ENCODE measurements at places on chromosomes 2 and 18.

DNA sequence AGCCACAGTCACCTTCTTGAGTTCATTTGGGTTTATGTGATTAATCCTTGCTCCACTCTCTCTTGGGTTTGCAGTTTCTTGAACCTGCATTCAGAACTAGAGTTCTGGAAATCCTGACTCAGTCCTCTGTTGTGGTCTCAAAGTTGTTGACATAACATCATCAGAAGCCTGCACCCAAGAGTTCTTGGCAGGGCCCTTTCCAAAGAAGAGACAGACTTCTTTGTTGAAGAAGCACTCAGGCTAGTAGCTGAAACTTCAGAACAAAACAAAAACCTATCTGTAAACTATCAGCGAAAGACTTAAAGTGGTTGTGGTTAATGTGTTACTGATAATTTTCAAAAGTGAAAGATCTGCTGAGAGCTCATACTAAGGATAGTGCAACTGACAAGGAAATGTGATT is 120.8 kb downstream of the FAM168B start:
- DNase-seq = no peak

GRCh38 chr18:10085416-10085815 is 171.6 kb downstream of the VAPA start:
- DNase-seq = no peak

- DNase-seq = no peak
Observed at GRCh38 chr18:59308938-59309260, 9.6 kb downstream of the CPLX4 start.

- no peak for DNase-seq
Observed at GRCh38 chr2:43041661-43042360, 184.6 kb downstream of the ZFP36L2 start.

DNA sequence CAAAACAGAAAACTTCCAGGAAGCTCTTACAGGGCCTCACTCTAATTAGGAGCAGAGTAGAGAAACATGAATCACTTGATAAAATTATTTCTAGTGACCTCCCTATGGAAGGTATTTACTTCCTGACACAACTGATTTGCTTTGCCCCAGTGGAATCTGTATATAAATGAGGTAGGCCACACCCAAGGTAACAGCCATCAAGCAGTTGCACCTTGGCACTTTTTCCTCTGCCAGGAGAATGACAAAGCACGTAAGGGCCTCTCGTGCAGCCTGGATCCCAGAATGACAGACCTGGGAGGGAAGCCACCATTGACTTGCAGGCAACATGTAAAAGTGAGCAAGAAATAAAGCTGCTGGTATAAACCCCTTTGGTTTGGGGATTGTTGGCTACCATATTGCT is 620.0 kb upstream of the SLC39A10 start:
- no peak for DNase-seq

DNA sequence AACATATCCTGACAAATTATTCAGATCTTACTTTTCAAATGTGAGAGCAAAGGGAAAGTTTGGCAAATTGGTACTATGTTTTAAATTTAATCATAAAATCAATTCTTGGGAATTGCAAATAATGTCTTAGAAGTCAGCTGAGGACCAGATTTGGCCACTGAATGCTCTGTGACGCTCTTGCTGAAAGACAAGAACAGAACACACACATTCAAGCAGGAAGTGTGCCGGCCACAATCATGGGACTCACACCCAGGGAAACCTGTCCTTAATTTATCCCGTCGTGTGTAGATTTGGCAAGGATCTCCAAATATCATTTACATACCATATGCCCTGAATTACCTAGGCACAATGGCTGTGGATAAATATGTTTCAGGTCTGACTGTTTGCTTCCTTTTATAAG is 253.1 kb downstream of the TCF4 start:
- DNase-seq = no peak

GRCh38 chr2:27135478-27135955 is 1.1 kb upstream of the PREB start:
- no peak for DNase-seq

DNA sequence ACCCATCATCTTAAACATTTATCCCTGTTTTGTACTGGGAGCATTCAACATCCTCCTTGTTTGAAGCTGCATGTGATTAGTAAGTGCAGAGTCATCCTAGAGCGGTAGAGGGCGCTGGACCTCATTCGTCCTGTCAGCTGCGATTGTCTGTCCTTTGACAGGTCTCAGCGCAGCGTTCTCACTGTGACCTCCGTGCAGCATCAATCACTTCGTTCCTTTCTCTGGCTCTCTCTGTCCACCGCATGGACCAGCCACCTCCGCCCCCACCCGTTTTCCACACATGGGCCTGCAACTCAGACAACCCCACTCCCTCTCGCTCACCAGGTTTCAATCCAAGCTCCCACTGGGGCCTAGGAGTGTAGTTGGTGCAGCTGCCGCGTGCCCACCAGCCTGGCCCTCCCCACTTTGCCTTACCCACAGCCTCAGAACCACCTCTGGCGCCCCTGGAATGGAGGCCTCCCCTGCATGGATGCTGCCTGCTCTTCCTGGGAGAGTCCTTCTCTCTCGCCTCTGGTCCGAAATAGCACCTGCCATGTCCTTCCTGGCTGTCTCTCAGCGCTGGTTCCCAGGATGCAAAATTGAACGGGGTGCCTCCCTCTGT is 90.5 kb downstream of the NDUFA10 start:
- DNase-seq = peak; percentile 28

DNA sequence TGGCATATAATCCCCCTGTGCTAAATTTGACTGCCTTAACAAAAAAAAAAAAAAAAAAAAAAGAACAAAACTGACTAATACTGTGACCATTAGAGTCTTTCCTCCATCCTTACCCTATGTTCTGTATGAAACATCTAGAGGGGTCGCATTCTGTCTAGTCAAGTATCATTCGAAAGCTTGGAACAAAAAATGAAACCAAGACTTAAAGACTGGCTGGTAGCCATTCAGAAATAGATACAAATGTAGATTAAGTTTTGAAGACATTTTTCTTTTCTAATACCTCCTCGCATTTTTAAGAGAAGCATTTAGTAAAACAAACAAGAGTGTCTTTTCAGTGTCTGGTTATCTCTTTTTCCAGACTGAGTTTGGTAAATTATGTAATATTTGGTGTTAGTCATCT is 66.7 kb downstream of the SPATS2L start:
- no peak for DNase-seq

- DNase-seq = no peak
Observed at GRCh38 chr2:29871541-29871940, 49.8 kb downstream of the ALK start.

- DNase-seq = peak; percentile 78
Observed at GRCh38 chr2:28452534-28453081, 43.3 kb upstream of the PLB1 start.

- DNase-seq = no peak
Observed at GRCh38 chr2:167140767-167141166, 252.5 kb downstream of the XIRP2 start.

DNA sequence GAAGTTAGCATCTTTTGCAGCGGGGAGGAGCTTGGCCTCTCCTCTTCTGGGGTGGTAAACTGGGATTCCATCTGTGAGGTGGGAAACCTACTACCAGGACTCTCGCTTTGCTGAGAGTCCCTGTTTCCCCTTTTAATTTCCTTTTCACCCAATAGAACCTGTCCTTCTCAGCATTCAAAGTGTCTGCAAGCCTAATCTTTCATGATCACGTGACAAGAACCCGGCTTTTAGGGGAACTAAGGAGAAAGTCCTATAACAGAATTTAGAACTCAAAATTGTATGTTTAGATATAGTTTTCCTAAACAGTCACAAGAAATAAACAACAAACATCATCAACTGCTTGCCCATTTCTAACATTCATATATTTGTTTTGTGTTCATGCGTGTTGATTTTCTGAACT is 103.6 kb upstream of the CDH19 start:
- no peak for DNase-seq
